ENCODE measurements at places on chromosomes 4 and X. TPM values are rescaled to one million over a fixed set of nuclear protein-coding genes. Genes with fewer than 3 reads are reported as not detected.
A peak's percentile ranks its signal among the peaks of the same experiment; 100 is the strongest.

DNA sequence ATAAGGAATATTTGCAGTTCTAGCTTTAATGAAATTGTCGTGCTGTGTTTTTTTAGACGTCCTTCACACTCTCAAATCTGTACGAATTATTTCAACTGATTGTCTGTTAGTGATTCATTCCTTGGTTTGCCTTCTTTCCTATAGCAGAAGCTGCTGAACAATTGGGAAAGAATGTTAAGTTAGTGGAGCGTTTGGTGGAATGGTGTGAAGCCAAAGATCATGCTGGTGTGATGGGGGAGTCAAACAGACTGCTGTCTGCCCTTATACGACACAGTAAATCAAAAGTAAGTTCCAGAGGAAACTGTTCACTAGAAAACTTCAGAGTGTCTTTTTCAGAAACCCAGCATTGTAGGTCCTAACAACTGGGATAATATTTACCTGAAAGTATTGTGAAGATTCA lies 159.9 kb downstream of the RAP1GDS1 start:
- DNase-seq, result no peak

DNA sequence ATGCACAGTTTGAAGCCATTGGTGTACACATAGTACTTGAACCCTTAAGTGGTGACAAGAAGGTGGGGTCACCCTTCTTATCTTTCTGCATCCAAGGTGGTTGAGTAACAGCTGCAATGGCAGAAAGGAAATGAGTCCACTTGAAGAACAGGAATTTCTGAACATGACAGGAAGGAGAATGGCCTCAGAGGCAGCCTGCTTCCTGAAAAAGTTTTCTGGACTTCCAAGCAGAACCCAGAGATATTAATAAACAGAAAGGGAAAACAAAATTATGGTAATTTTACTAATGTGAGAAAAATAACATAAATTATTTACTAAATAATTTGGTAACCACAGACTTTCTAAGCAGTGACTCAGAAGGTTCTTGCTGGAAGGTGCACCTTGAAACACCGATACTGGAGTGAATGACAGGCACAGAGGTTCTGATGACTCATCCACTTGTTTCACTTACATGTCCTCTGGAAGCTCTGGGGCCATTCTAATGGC lies 119.9 kb upstream of the HS3ST1 start:
- peak; percentile 57 for DNase-seq

GRCh38 chrX:153622661-153623309 lies 23.8 kb upstream of the CCNQ start:
- DNase-seq, result no peak

The TXLNG gene
- total RNA-seq, result 25.7 TPM

The EXOC1L gene
- total RNA-seq, result 2.0 TPM

DNA sequence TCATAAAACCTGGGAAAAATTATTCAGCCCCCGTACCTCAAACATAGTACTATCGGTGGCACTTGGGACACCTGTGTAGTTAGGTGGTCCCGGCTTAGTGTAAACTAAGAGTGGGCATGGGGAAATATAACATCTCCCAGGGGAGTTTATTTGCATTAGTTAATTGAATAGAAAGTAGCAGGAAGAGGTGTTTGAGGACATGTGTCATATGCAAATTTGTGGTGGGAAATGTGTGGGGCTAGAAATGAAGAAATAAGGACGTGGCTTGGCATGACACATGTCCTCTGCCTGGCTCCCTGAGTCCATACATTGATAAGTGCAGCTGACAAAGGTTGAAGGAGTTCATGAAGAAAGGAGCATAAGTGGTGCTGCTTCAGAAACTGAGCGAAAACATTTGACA lies 483.6 kb downstream of the SH2D1A start:
- DNase-seq, result no peak

The CSN1S1 gene
- total RNA-seq, result not detected

DNA sequence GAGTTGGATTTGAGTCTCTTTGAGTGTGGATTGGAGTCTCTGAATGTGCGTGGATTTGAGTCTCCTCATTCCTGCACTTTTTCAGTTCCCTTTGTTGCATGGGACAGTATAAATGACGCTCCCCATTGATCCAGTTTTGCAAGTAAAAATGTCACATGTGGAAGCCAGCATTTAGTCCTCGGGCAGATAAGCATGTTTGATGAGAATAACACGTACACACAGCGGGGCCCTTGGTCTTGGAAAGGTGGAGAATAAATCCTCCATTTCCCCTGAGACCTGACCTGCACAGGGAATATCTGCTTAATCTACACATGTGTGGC lies 8.1 kb downstream of the P2RY8 start:
- DNase-seq, result no peak

DNA sequence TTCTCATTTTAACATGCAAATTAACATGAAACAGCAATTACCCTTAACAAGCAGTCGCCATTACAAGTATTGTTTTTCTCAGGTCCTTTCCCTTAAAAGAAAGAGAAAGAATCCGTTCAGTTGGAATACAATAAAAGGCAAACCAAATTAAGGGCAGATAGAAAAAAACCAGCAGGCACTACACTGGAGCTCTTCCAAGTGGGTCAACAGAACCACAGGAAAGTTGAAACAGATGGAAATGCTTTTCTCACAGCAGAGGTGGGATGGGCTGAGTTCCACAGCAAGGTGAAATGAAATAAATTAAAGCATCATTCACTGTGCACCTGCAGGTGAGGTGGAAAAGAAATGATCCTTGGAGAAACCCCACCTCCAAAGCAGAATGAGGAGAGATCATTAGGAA lies 102.6 kb downstream of the APBB2 start:
- DNase-seq, result no peak

The KCND1 gene
- not detected for total RNA-seq

The JAKMIP1 gene
- total RNA-seq, result not detected

DNA sequence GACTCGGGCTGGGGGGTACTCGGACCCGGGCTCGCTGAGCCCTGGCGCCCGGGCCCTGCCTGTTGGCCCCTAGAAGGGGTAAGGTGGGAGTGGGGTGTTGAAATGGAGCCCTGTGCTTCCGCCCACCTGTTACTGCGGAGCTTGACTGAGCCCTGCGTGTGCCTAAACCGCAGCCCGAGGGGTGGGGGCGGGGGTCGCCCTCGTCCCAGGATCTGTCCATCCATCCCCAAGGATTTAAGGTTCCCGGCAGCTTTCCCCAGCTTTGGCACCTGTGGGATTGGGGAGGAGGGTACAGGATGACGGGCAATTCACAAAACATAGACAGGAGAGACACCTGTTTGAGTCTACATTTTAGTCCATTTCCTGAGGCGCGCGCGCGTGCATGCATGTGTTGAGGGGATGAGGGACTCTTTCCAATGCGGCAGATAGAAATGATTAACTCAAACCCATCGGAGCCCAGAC lies 779 bp downstream of the GABRQ start:
- peak; percentile 6 for DNase-seq

The INTU gene
- 27.4 TPM for total RNA-seq

- no peak for DNase-seq
These were observed 13.4 kb upstream of the CHIC2 start for GRCh38 chr4:54077812-54078211.

GRCh38 chr4:4488405-4489404 lies 53.1 kb downstream of the STX18 start:
- DNase-seq, result peak; percentile 91

DNA sequence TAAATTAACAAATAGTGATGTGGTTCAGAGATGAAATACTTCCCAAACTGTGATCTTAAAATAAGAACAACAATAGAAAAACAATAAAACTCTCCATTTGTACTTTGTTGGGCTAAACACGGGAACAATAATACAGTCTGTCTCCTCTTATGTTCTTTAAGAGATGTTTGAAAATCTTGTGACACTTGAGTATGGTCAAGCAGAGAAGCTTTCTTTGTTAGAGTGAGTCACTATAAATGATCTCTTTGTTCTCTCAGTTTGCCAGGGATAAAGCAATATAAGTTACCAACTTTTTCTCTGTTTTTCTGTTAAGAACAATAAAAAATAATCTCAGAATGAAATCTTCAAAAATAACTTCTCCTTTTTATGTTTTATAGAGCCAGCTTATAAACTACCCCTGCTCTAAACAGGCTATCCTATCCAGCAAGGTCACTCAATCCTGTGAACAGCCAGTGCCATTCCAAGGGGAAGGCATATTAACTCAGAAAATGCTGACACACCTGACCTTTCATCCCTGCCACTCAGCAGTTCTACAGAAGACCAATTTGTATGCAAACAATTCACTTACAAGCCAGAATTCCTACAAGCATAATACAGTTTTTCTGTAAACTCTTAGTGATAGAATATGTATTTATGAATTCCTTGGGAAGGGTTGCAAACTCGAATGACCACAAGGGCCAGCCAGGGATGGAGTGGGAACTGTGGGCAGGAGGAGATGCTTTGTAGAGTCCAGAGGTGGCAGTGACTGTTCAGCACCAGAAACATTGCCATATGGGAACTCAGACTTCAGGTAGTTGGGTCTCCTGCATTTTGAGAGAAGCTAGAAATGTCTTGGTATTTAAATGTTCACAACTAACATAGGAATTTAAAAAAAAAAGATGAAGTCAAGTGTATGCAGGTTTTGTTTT lies 52.2 kb downstream of the AFM start:
- peak; percentile 39 for DNase-seq

DNA sequence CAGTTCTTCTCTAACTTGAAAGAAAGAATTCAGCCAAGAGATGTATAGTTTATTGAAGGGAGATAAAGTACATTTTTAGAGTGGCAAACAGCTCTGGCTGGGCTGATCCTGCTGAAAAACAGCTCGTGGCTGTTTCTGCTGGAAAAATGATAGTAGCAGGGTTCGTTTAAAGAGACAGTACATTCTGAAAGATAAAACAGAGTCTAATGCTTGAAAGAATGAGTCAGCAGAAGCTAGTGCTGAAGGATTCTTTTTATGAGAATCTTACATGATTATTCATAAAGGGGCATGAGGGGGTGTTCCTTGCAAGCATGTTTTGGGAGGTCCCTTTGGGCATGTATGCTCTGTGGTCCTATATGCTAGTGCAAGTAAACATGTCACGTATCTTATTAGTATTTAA lies 790.0 kb downstream of the PCDH18 start:
- DNase-seq, result no peak

DNA sequence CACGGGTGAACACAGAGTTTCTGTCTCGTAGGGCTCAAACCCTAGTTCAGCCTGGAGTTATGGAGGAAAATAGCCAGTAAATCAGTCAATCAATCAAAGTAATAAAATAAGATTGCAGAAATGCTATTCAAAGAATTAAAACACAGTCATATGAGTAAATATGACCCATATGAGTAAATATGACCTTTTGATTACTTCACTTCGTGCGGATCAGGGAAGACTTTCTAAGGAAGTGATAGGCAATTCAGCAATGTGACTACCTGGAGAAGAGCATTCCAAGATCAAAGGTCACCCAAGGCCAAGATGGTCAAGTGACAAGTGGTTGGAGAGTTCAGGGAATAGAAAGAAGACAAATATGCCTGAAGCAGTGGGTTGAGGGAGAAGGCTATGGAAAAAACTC lies 722.6 kb downstream of the ADGRL3 start:
- DNase-seq, result peak; percentile 11

- no peak for DNase-seq
These were observed 349.7 kb downstream of the IQCM start for GRCh38 chr4:149465955-149466354.

The IBSP gene
- not detected for total RNA-seq

- DNase-seq, result no peak
These were observed 12.1 kb upstream of the ING2 start for GRCh38 chr4:183492791-183493222.

The PRKG2 gene
- 0.58 TPM for total RNA-seq

The ZAR1 gene
- not detected for total RNA-seq

DNA sequence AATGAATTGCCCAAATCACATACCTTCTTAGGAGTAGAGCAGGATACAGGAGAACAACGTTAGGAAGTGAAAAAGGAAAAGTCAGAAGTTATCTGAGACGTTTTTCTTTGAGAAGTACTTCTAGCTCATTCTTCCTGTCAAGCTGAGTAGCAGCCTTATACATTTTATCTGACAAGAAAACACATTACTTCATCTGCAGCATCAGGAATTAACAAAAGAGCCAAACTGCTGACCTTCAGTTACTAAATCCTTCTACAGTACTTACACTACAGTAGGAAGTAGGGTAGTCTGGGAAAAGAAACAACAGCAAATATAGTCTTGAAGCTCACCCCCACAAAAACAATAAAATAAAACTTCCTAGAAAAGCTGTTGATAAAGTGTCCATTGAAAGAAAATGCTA lies 57.0 kb downstream of the ATP11C start:
- DNase-seq, result no peak

The MAGEB4 gene
- not detected for total RNA-seq

GRCh38 chr4:90080116-90080515 lies 47.1 kb upstream of the CCSER1 start:
- DNase-seq, result no peak

GRCh38 chrX:32538554-32538953 lies 672.8 kb downstream of the DMD start:
- DNase-seq, result no peak

The TCP11X2 gene
- total RNA-seq, result not detected

DNA sequence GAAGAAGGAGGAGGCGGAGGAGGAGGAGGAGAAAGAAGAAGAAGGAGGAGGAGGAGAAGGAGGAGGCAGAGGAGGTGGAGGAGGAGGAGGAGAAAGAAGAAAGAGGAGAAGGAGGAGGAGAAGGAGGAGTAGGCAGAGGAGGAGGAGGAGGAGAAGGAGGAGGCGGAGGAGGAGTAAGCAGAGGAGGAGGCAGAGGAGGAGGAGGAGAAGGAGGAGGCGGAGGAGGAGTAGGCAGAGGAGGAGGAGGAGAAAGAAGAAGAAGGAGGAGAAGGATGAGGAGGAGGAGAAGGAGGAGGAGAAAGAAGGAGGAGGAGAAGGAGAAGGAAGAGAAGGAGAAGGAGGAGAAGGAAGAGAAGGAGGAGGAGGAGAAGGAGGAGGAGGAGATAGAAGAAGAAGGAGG lies 19.9 kb downstream of the MRFAP1 start:
- DNase-seq, result no peak

The KIAA1210 gene
- total RNA-seq, result not detected

The BBS12 gene
- total RNA-seq, result 1.4 TPM

- no peak for DNase-seq
These were observed 23.2 kb downstream of the APOO start for GRCh38 chrX:23884427-23885024.

DNA sequence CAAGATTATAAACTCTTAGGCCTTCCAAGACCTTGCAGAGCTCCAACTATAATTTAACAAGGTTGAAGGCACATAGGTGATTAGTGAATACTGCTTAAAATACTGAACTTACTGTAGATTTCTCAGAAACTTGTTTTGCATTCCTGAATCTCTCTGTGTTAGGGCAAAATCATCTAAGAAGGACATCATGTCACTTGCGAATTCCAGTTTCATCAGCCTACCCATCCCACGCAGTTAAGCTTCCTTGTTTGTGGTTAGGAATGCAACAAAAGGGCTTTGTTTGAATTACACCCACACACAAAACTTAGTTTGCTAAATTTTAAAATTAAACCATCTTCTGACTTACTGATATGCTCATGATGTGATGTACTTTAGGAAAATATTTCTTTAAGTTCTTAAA lies 174.0 kb downstream of the SOWAHB start:
- DNase-seq, result no peak
